ENCODE measurements at places on chromosomes 6 and 20. TPM values are rescaled to one million over a fixed set of nuclear protein-coding genes. Genes with fewer than 3 reads are reported as not detected.

DNA sequence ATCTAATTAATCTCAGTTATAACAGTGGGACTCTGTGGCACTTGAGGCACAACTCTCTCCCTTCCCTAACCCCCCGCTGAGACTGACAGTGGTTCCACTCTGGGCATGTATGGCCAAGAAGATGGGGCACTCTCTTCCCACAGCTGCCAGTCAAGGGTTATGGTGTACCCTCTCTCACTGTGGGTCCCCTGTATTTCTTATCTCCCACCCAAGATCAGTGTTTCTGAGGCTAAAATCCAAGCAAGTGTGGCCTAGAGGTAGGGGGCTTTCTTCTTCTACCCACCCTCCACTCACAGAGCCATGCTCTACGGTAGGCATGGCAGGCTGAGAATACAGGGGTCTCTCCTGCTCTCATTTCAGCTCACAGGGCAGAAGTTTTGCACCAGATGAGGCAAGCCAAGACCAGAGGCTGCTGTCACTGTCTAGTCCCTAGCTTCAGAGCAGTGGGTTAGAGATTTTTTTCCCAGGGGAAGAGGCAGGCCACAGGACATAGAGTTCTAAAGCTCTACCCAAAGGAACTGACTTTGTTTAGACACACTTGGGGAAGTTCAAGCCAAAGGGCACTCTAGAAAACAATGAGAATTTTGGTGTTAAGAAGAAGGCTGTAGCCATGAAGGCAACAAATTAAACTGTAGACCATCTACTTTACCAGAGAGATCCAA is 31.7 kb upstream of the HINT3 start:
- no peak for ATAC-seq

DNA sequence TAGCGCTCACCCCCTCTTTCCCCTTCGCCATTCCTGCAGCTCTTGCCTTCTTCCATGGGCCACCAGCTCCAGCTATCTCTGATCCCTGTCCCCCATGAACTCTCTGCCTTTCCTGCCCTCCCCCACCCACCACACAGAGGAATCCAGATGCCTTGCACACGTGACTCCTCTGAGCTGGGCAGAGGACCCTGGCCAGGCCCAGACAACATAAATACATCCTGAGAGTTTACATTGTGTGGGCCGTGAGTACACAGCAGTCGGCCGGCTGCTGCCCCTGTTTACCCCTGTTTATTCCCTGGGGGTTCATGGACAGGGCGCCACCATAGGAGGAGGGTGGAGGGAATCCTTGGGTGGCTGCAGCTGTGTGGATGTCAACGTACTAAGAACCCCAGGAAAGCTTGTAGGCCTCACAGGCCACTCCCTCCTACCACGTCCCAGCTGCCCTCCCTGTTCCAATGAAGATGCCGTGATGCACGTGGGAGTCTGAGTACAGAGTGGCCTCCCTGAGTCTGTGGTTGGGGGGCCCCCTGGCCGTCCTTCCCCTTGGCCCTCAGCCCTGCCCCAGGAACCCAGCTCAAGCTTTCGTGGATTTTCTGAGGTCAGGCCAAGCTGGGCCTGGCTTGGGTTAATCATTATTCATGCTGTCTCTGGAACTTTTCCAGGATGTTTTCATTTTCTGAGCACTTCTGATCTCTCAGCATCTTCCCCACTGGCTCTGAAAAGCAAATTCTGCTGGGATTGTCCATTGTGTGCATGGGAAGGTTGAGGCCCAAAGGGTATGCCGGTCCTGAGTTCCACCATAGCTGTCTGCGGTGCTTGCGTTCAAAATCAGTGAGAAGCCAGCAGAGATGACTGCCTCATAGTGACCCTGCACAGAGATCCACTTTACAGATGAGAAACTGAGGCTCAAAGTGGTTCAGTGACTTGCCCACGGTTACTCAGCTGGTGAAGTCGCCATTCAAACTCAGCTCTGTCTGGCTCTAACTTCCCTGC is 136.3 kb downstream of the MRPL14 start:
- ATAC-seq, result no peak

- ATAC-seq, result no peak
These were observed 1.4 kb downstream of the SENP6 start for GRCh38 chr6:75603106-75603420.

- peak; percentile 40 for ATAC-seq
These were observed 52.6 kb upstream of the SLC22A1 start for GRCh38 chr6:160069050-160069454.

GRCh38 chr6:16855460-16855859 is 94.2 kb upstream of the ATXN1 start:
- no peak for ATAC-seq

DNA sequence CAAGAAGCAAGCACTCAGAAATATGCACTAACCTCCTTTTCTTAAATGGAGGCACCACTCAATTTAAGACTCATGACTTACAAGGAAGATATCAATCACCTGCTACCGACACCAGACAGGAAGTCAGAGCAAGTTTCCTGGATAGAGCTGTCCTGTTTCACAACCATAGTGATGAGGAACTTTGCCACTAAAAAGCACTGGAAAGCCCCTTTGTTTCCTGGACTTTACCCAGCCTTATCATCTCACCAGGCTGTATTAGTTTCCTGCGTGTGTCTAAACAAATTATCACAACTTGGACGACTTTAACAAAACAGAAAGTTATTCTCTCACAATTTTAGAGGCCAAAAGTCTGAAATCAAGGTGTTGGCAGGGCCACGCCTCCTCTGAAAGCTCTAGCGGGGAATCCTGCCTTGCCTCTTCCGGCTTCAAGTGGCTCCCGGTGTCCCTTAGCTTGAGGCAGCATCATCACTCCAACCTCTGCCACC is 253.8 kb upstream of the STXBP5 start:
- ATAC-seq, result peak; percentile 84

DNA sequence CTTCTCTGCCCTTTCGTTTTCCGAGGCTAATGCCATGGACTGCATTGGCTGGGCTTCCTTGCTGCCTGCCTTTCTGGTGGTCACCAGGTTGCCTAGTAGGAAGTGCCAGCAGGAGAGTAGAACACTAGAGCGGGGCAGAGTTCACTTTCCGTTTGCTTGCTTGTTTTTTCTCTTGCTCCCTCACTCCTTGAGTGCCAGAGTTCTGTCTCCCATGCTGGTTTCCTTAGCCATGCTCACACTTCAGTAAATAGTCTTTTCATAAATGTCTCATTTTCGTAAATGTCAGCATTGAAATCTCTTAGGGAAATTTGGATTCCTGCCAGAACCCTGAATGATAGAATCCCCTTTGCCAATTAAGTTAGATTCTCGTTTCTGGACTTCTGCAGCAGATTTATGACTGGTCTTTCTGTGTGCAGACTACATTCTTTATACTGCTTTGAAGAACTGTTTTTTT is 63.9 kb downstream of the FAM83B start:
- ATAC-seq, result no peak

DNA sequence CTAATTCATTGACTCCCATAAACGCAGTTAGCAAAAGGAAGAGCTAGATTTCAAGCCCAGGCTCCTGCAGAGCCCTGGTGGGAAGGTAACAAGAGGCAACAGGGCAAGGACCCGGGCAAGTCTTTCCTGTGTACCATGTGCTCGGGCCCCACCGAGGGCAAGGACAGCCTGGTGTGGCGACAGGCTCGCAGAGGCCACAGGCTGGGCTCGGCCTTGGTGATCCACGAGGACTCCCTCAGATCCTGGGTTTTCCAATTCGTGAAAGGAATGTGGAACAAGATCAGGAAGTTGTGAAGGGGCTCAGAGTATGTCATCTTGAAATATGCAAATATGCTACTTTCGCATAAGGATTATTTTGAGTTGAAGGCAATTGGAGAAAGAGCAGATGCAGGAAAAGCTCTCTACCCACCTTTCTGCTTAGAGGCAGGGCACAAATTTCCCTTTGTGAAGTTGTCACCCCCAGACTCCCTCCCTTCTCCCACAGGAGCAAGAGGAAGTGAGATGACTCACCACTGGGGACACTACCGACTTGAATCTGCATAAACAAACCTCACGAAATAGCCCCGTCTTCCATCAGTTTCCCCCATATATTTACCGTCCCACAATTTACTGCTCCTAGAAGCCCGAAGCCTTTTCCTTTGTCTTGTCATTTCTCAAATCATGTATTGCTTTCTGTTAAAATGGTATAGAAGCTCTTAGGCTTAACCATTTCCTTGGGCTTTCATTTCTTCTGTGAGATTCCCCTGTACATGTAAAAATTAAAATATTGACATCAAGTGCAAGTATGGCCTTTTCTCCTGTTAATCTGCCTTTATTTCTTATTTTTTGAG is 79.0 kb downstream of the PSMG4 start:
- ATAC-seq, result peak; percentile 77

The AFG1L gene
- total RNA-seq, result 6.1 TPM

The GPSM3 gene
- 136 TPM for total RNA-seq

The TXLNB gene
- total RNA-seq, result 0.24 TPM

The APOBEC2 gene
- total RNA-seq, result not detected
